Germinal center (tissue), 1 donor: ENCODE measurements at places on chromosomes 7 and 10.

DNA sequence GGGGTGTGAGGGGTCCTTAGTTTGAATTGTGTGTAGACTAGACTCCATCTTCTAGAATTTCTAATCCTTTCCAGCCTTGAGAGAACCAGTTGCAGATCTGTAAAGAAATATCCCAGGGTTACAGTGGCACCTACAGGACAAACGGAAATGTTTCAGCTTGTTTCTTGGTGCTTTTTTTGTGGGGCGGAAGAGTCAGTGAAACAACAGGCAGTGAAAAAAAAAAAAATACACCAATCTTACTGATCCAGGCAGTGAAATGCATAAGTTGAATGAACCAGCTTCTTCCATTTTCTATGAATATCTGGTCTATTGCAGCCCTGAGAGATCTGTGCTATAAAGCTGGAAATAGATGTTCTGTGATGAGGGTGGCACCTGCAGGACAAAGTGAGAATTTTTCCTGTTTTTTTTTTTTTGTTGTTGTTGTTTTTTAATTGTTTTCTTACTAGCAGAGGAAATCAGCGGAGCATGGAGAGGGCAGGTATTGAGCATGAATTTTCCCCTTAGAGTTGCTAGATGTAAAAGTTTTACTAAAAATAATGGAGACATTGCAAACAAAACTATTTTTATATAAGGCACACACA, 81.9 kb upstream of the DYNC1I1 start:
- peak; percentile 9 for DNase-seq

DNA sequence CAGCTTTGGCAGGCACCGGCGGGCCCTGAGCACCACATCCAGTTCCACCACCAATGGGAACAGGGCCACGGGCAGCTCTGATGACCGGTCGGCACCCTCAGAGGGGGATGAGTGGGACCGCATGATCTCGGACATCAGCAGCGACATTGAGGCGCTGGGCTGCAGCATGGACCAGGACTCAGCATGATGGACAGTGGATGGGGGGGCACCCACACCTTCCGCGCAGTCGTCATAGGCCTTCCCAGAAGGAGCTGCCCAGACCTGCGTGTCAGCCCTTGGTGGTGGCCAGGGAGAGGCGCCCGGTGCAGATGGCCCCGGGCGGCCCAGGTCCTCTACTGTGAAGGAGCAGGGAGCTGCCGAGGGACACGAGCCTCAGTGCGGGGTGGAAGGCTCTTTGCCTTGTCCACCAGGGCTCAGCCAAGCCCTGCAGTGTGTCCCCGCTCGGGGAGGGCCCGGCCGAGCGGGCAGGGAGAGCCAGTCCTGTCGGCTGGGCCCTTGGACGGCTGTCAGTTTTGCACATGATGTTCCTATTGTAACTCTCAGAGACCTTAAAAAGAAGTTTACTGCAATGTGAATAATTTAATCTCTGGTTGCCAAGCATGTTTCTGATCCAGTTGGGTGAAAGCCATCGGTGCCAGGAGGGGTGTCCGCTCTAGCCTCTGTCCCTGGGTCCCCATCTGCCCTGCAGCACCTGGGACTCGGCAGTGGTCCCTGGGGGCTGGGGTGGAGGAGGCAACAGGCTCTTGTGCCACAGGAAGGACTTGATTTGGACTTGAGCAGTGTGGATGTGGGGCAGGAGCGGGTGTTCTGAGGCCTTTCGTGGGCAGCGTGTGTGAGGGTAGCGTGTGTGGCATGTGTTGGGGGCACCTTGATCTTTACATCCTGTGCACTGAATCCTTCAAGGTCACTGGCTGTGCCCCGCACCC, 12.6 kb downstream of the NACAD start:
- no peak for DNase-seq

- DNase-seq = no peak
Measured at GRCh38 chr10:16195178-16195769, 241.5 kb upstream of the PTER start.

- no peak for DNase-seq
Measured at GRCh38 chr10:16904639-16905061, 87.4 kb upstream of the RSU1 start.

GRCh38 chr7:220151-220841, 27.9 kb downstream of the FAM20C start:
- DNase-seq = no peak

GRCh38 chr10:71069909-71070666, 142.3 kb upstream of the UNC5B start:
- DNase-seq = no peak

DNA sequence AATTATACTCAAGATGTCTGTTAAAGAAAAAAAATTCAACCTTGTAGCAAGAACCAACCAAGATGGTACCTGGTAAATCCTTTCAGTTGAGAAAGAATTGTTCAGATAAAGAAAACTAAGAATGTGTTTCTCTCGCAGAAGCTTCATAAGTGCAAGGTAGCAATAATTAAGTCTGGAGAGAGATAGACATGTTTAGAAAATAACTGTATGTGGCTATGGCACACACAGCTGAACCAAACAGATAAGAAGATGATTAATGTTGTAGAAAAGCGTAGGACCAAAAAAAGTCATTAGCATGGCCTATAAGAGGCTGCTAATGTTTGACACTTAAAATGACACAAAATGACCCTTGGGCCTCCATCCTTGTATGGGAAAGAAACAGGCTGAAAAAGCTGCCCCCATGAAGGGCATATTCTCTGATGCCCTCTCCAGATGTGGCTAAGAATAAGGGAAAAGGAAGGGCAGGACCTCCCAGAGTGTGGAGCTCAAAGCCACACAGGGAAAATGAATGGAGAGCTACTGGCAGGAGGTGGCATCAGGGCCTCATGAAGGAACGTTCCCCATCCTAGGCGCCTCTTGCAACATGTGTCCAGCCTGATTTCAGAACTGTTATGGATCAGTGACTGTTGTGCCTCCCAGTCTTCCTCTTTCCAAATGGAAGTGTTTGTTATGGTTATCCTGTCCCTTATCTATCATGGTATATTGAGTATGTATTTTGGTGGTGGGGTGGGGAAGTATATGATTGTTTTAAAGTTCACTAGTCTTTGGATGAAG, 30.7 kb downstream of the TLL2 start:
- no peak for DNase-seq

DNA sequence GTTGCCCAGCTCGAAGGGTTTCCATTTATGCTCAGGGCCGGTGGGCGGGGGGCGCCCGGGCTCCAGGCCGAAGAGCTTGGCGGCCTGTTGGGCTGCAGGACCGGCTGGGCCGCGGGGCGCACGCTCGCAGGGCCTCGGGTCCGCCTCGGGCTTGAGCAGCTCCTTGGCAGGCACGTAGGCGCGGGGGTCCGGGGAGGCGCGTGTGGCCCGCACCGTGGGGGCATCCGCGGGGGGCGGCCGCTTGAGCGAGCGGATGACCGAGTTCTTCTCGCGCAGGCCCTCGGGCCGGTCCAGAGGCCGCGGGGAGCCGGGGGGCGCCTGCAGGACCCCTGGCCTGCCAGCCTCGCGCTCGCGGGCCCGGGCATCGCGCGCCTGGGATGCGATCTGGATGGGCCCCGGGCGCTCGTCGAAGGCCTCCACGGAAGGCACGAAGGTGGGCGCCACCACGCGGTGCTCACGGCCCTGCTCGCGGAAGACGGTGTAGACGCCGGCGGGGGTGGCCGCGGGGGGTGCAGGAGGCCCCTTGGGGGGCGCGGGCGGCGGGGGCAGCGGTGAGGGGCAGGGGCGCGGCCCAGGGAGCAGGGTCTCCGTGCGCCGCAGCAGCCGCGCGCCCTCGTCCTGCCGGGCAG, 35.2 kb downstream of the TNRC18 start:
- no peak for DNase-seq

DNA sequence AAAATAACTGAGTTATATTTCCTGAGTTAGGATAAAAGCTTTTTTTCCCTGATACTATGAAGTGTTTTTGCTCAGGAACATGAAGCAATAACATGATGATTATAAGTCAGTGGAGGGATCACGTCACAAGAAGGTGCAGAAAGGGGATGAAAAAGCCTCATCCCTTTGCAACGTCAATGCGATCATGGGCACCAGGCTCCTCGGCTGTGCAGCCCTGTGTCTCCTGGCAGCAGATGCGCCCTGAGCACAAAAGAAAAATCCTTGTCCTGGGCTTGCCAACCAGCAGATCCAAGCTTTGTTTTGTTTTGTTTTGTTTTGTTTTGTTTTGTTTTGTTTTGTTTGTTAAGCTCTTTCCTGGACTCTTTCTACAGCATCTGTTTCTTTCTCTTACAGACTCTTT, 103.5 kb upstream of the PRSS1 start:
- no peak for DNase-seq

- DNase-seq = no peak
Measured at GRCh38 chr7:104772405-104773345, 241.3 kb upstream of the KMT2E start.

- DNase-seq = no peak
Measured at GRCh38 chr7:143048827-143049226, 3.3 kb upstream of the OR6V1 start.

DNA sequence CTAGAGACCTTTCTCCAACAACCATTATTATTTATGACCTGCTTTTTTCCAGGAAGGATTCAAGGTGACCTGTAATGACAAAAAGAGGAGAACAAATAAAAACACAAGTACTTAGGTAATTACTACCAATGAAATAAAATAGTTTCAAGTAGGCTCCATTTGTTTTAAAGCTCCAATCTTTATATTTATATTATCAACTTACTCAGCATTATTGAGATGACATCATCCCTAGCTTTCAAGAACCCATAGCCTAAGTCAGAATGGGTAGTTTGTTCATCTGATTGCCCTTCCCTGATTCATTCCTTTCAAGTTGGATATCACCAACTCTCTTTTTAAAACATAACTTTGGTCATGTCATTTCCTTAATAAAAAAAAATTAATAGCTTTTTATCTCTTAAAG, 131.5 kb downstream of the GRM3 start:
- no peak for DNase-seq

DNA sequence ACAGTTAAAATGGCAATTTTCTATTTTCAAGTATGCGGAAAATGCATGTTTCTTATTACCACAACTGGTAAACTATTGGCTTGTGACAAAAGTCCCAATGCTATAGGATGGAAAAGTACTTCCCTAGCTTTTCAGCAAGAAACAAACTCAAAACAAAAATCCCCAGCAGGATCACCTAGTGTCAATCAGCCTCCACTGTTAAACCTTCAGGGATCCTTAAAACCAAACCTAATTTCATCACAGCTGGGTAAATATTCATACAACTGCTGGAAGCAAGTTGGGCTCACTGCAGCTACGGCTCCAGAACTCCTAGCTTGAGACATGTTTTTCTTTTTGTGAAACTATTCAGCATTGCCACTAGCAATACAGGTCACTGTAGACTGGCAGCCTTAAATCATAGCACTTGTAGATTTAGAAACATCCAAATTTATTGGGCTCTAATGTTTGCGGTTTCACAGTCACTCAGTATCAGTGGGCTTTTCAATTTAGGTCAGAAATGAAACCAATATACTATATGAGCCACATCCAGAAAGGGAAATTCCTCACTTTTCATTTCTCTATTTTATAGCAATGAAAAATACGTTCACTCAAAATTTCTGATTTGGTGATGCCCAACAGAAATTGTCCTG, 145.2 kb upstream of the ANK3 start:
- no peak for DNase-seq

DNA sequence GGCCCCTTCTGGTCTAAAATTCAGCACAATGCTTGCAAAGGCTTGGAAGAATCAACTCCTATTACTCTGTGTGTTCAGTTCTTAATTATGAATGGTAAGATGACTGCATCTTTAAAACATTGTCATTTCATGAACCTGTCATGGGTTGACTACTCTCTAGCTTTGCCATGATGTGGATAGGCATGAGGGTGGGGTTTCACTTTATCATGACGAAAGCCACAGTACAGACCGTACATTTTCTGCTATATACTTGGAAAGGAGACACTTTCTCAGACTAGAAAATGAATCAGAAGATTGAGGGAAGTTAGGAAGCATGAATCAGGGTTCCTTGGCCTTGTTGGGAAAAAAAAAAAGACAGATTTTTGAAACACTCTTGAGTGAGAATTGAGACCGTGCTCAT, 19.7 kb upstream of the MSRB2 start:
- no peak for DNase-seq

GRCh38 chr7:12729112-12729511, 41.7 kb downstream of the ARL4A start:
- no peak for DNase-seq

- no peak for DNase-seq
Measured at GRCh38 chr7:26186364-26187311, 13.9 kb downstream of the HNRNPA2B1 start.

DNA sequence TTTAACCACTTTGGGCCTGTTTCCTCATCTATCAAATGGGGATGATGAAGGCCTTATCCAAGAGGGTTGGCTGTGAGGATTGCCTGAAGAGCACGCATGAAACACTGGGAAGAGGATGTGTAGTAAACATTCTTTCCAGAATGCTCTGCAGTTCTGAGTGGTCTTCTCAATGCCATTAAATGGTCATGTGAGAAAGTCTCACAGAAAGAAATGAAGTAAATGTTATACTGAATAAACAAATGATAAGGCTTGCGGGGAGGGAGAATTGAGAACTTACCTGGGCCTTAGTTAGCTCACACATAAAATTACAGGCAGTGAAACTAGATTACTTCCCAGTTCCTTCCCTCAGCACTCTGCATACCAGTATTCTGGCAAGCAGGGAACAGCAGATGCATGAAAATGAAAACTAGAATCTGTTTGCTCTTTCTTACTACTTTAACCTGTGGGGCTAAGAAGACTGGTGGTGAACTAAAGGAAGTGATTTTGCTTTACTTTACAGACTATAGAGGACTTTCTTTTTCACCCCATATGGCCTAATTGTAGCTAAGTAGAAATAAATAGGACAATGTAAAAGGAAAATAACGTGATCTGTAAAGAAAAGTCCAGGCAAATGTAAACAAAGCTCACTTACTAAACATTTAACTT, 135.3 kb upstream of the CCDC6 start:
- DNase-seq = no peak

- peak; percentile 69 for DNase-seq
Measured at GRCh38 chr7:21352540-21353387, 75.1 kb upstream of the SP4 start.
